ENCODE measurements at places on chromosomes 12 and 14. TPM values are rescaled to one million over a fixed set of nuclear protein-coding genes. Genes with fewer than 3 reads are reported as not detected.

GRCh38 chr14:53545217-53545616, 392.1 kb upstream of the DDHD1 start:
- no peak for DNase-seq

GRCh38 chr12:116990971-116991966, 80.5 kb downstream of the FBXW8 start:
- DNase-seq: no peak

DNA sequence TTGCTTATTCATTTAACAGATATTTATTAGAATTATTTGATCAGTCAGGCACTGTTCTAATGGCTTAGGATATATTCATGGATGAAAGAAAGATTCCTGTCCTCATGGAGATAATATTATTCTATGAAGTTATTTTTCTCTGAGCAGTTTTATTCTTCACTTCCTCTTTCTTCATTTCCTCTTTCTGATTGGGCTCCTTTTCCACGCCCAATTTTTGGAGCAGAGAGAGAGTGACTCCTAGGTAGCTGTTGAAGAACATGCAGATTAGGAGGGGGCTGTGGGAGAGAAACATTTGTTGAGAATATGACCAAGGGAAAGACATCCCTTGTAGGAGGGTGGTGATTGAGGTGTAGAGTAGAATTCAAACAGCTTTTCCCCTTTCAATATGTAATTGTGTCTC, 6.0 kb upstream of the YARS2 start:
- DNase-seq: no peak

Gene LGR5
- total RNA-seq: 3.1 TPM

Gene ESPL1
- 5.1 TPM for total RNA-seq

Gene AVPR1A
- total RNA-seq: not detected

Gene REM2
- total RNA-seq: 73.2 TPM

Gene TSHR
- 0.74 TPM for total RNA-seq

Data from glutamatergic neuron (in vitro differentiated cells).